Psoas muscle (tissue), 8 donors: ENCODE measurements at places on chromosomes 12 and 14.

GRCh38 chr14:43105305-43105704 lies 1401.8 kb downstream of the FSCB start:
- no peak for DNase-seq
- no peak overlapping the region for H3K27ac ChIP-seq
- H3K27me3 ChIP-seq, result no peaks in the 10 kb centered on the region
- H3K4me3 ChIP-seq, result no peak overlapping the region

- H3K4me3 ChIP-seq, result no peak overlapping the region
- H3K27me3 ChIP-seq, result no peaks in the 10 kb centered on the region
- H3K4me1 ChIP-seq, result no peaks in the 10 kb centered on the region
- H3K36me3 ChIP-seq, result no peaks in the 10 kb centered on the region
These were observed 47.0 kb downstream of the C12orf50 start for GRCh38 chr12:87982208-87982607.

DNA sequence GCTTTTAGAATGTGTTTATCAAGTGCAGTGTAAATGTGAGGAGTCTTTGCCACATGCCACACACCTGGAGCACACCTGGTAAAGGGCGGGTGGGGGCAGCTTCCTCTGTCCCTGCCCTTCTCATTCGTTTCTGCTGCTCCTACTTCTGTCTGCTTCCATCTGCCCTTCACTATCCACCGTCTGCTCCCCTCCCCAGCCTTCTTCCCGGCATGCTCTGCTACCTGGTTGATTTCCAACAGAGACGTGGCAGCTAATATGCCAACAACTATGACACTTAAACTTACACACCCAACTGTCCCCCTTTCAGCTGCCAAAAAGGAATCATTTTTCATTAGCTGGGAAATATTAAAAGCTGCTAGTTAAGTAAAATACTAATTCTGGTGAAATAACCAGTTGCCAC lies 9.1 kb upstream of the CARMIL3 start:
- no peak for DNase-seq
- no peak overlapping the region for H3K27ac ChIP-seq
- no peaks in the 10 kb centered on the region for H3K36me3 ChIP-seq
- no peaks in the 10 kb centered on the region for H3K27me3 ChIP-seq

DNA sequence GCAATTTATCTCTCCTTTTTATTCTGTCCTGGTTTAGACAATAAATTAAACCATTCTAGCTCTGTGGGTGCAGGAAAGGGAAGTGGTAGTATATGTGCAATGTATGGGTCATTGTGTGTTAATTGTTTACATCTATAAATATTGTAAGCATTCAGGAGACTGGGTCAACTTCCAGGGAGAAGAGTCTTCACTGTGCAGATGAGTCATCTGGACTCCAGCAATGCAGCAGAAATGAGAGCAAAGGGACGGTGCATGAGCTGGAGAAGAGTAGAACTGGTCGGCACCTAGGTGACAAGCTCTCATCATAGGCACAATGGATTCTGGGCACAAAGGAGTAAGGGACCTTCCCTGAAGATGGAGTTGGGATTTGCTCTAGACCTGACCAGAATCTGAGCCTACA lies 211.1 kb upstream of the DAAM1 start:
- H3K36me3 ChIP-seq, result no peaks in the 10 kb centered on the region
- H3K27ac ChIP-seq, result no peak overlapping the region
- no peaks in the 10 kb centered on the region for H3K4me1 ChIP-seq
- no peak overlapping the region for H3K4me3 ChIP-seq

GRCh38 chr12:107238296-107238695 lies 144.9 kb upstream of the CRY1 start:
- H3K27ac ChIP-seq, result no peak overlapping the region
- DNase-seq, result no peak
- H3K27me3 ChIP-seq, result peaks cover 4% of the 10 kb centered on the region
- no peaks in the 10 kb centered on the region for H3K4me1 ChIP-seq
